ENCODE measurements at places on chromosomes 12 and 14.

- DNase-seq = no peak
These were observed 238.5 kb downstream of the CACNA1C start for GRCh38 chr12:2291182-2291832.

DNA sequence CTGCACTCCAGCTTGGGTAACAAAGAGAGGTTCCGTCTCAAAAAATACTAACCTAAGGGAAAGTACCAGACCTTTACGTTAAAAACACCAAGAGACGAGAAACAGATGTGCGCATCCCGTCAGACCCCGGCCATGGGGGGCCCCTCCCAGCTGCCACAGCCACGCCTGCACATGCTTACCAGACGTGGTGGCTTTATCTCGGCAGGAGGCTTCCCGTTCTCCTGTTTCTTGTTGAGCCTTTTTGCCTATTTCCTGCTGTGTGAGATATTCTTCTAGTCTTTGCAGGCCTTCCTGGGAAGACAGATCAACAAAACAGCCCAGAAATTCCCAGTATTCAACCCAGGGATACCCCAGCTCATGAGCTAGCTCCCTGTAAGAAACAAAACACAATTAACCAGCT is 23.6 kb downstream of the PGAM5 start:
- DNase-seq = no peak

DNA sequence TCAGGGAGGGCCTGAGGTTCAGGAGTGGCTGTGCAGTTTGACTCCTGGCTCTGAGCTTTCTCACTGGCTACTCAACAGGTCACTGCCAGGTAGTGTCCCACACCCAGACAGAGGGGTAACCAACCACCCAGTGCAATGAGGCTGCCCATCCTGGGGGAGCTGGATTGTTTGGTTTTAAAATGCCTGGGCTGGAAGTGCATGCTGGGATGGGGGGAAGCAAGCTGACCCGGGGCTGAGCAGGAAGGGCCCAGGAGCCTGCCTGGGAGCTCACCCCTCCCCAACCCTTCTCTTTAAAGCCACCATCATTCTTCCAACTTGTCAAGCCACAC is 12.6 kb upstream of the ABHD12B start:
- DNase-seq = no peak

DNA sequence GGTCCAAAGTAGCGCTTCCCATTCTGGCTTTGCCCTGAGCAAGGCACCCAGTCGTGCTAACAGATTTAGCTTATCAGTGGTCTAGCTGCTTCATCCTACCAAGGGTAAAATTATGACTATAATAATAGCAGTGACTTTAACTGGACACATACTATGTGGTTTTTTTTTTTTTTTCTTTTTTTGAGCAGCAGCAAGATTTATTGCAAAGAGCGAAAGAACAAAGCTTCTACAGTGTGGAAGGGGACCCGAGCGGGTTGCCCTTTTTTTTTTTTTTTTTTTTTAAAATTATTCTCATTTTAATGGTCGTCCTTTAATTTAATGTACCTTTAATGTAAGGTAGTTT is 505 bp downstream of the HELB start:
- no peak for DNase-seq

- DNase-seq = no peak
These were observed 11.1 kb upstream of the NDUFA12 start for GRCh38 chr12:95014554-95014953.

- DNase-seq = no peak
These were observed 174.6 kb upstream of the TBX3 start for GRCh38 chr12:114858388-114859146.

DNA sequence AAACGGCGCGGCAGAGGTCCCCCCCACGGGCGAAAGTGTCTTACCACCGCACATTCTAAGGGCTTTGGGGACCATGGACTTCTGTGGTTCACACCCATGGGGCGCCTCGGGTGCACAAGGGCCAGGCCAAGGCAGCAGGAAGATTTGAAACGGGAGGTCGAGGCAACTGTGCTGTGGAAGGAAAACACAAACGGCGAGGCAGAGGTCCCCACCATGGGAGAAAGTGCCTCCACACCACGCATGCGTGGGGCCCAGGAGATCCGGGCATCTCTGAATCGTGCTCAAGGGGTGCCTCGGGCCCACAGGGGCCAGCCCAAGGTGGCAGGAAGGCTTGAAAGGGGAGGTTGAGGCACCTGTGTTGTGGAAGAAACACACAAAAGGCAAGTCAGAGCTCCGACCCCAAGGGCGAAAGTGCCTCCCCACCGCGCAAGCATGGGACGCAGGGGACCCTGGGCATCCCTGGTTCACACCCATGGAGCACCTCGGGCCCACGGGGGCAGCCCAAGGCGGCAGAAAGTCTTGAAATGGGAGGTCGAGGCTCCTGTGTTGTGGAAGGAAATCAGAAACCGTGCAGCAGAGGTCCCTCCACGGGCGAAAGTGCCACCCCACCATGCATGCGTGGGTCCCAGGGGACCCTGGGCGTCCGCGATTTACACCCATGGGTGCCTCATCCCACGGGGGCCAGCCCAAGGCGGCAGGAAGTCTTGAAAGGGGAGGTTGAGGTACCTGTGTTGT is 371.0 kb downstream of the ALG10 start:
- no peak for DNase-seq

DNA sequence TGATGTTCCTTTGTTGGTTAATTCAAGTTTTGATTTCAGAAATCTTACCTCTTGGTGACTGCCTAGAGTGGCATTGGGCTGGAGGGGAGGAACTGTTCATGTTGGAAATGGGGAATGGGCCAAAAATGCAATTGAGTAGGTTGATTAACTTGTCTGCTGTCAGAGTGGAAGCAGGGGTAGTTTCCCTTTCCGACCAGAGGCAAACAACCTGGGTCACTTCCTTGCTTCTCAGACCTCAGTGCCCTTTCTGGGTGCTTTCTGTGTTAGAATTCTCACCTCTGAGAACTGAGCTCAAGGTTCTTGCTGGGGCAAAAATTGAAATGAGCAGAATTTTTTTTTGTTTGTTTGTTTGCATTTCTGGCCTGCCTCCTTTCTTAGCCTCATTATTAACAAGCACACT is 2.3 kb upstream of the M6PR start:
- no peak for DNase-seq

DNA sequence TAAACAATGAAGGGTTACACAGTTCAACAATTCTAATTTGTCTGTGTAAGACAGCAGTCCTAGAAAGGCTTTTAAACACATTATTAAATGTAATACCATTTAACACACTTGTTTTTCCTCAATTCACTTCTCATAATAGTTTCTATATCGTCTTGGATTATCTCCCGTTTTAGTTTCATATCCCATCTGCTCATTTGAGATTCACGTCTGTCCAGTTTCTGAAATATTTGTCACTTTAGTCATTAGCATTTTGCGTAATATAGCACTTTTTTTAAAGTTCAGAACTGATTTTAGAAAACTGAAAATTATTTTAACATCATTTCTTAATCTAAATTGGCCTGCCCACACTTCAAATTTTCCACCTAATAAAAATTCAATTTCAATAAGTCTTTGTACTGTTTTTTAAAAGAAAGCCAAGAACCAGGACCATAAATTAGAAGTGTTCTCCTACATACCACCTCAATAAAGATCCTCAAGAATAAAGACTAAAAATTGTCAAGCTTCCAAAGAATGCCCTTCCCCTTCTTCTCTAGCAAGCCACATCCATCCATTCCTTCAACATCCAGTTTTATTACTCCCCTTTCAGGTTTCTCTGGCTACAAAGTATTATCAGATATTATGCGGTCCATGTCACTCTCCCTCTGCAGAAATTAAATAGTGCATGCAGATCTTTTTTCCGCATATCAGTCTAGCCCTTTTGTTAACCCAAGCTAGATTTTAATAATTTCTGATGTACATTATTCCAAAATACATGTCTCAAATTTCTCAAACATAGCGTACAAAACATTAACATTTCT is 11.9 kb downstream of the MED13L start:
- DNase-seq = no peak

- DNase-seq = no peak
These were observed 215.8 kb upstream of the DIO2 start for GRCh38 chr14:80427101-80427500.

- no peak for DNase-seq
These were observed 112.6 kb downstream of the KCNK10 start for GRCh38 chr14:88210426-88210825.

- no peak for DNase-seq
These were observed 19.5 kb upstream of the LRRC10 start for GRCh38 chr12:69630191-69630590.

- DNase-seq = no peak
These were observed 13.8 kb downstream of the VASH1 start for GRCh38 chr14:76774821-76775694.

DNA sequence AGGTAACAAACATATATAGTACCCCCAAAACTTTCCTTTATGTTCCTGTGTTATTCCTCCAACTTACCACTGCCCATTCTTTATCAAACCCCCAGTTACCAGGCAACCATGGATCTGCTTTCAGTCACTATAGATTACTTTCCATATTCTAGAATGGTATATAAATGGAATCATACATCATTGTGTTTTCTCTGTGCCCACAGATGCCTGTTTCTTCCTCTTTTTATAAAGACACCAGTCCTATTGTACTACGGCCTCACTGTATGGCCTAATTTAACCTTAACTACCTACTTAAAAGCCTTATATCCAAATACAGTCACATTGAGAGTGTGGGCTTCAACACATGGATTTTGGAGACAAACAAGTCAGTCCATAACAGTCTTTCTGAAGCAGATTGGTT is 2.6 kb downstream of the TAS2R14 start:
- no peak for DNase-seq

- no peak for DNase-seq
These were observed 27.0 kb downstream of the RIN3 start for GRCh38 chr14:92540472-92541048.

- DNase-seq = no peak
These were observed 361.2 kb downstream of the ATP23 start for GRCh38 chr12:58302487-58303011.

DNA sequence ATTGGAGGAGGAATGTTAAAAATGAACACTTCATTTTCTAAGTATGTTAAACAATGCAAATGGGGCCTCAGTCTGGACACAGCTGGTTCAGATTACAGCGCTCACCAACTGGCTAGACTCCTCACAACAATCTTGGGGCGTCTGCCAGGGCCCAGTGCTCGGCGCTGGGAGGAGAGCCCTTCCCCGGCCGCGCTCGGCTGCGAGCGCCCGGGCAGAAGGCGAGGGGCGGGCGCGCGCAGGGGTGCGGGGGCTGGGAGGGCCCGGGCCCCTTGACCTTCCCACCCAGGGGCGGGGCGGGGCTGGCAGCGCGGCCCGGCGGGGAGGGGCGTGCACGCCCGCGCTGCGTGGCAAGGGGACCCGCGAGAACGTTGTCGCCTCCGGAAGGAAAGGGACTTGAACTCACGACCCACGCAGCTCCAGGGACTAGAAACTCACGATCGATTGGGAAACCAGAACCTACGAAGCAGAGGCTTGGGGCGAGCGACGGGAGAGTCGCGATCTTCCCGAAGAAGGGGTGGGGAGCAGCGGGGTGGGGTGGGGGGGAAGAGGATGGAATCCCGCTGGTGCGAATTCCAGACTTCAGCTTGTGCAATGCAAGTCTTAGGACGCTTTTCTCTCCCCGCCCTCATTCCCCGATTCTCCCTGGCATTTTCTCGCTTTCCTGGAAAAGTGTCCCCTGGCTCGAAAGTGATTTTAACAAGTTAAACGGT is at the start of gene FBLN5:
Gene FBLN5, minus strand, starts transcription at position 220 of the 710 bp plus-strand sequence. CDS start 465 bp downstream, outside the sequence.
- peak; percentile 26 for DNase-seq

GRCh38 chr12:121000530-121000929 is 15.8 kb downstream of the C12orf43 start:
- no peak for DNase-seq

DNA sequence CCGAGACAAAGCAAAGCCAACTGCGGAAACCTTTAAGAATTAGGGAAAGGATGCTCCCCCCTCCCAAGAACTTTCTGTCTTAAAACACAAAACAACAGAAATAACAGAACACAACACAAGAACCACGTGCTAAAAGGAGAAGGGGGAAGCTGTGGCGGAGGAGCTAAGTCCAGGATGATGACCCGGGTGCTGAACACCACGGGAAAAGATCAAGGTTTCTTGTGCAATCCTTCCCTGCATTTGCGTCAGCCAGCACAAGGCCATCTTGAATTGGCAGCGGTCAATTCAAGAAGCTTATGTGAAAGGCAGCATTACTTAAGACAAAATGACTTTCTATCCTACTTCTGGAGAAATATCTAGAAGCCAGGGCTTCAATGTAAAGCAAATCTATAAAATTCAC is 11.0 kb upstream of the CREBL2 start:
- no peak for DNase-seq

- no peak for DNase-seq
These were observed 142.8 kb downstream of the LRFN5 start for GRCh38 chr14:41749429-41749828.
